Uterus (tissue), 4 donors: ENCODE measurements at places on chromosomes 3 and 15.

- peak; percentile 72 for DNase-seq
These were observed 8.4 kb downstream of the CSK start for GRCh38 chr15:74790080-74790916.

- DNase-seq, result no peak
These were observed 61.3 kb downstream of the PRTG start for GRCh38 chr15:55681631-55682030.

GRCh38 chr15:23055316-23055715 lies 15.9 kb upstream of the TUBGCP5 start:
- no peak for DNase-seq

DNA sequence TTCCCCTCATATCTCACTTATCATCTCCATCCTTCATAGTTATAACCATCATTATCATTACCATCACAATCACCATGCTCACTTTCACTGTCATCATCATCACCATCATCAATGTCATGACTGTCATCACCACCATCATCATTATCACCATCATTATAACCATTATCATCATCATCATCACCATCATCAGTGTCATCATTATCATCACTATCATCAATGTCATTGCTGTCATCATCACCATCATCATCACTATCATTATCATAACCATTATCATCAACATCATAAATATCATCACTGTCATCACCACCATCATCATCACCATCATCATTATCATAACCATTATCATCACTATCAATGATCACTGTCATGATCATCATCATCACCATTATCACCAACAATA lies 44.1 kb downstream of the SSUH2 start:
- DNase-seq, result no peak

- DNase-seq, result no peak
These were observed 22.1 kb upstream of the RNU6-1 start for GRCh38 chr15:67861983-67862382.

GRCh38 chr15:87547470-87548181 lies 708.9 kb downstream of the NTRK3 start:
- no peak for DNase-seq

DNA sequence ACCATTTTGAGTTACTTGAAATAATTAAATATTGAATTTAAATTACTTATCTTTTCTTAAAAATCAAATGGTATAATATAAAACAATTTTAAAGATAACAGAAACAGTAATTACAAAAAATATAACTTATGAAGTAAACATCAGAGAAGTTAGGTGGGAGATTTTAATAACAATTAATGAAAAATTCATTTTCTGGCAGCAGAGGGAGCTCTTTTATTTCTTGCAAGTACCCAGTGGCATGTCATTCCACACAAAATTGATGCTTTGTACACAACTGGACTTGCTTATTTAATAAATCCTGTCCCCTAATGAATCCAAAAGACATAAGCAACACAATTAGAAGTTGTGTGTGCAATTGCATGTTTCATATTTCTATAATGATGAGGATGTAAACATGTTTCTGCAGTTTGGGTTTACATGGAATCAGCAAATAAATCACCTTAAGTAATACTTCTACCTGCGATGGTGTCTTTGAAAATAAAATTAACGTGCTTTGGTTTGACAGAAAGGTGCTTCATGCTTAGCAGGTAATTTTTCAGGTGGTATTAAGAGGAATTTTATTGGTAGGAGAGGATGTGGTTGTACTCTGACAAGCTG lies 861.3 kb downstream of the ZPLD1 start:
- no peak for DNase-seq

DNA sequence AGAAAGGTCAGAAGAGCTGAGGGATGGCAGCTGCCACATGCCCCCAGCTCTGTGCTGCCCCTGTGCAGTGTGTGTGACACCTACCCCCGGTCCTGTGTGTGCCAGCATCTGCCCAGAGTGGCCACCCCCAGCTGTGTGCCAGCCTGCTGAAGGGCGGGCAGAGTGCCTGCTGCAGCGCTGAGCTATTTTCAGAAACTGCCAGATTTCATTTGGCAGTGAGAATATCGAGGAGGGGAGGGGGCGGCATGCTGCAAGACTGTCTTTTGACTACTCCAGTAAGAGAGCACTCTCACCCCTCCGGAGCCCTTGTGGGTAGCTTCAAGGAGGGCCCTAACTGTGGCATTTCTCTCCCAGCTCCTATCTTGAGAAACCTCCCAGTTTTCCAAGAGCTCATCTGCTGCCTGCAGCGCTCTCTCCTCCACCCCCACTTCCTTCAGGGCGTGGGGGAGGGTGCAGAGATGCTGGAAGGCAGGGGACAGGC lies 25.2 kb upstream of the DOCK3 start:
- no peak for DNase-seq

DNA sequence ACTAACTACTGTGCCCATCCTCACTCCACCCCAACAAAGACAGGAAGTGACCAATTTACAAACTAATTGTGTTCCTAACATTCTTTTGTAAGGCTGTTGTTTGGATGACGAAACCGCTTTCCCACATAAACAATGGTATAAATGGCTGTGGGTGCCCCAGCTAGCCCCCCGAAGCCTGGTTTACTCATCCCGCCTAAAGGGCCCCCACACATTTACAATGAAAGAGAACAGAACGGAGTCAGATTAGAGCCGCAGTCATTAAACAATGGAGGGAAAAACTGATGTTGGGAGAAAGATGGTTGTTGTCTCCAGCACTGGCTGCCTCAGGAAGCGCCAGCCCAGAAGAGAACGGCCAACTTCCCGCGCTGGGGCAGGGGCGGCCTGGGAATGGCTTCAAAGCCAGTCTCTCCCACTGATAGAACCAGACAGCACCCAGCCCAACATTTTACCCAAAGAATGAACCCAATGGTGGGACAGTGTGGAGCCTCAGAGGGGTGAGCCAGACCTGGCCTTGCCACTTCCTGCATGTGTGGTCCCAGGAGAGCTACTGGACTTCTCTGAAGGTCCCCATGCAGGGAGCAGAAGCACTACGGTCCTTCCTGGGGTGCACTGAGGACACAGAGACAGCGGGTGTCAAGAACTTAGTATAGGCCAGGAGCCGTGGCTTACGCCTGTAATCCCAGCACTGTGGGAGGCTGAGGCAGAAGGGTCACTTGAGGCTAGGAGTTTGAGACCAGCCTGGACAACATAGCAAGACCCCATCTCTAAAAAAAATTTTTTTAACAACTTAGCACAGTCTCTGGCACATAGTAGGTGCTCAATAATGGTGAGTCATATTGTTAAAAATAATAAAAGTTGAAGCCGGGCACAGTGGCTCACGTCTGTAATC lies 75.8 kb upstream of the GATA2 start:
- no peak for DNase-seq

DNA sequence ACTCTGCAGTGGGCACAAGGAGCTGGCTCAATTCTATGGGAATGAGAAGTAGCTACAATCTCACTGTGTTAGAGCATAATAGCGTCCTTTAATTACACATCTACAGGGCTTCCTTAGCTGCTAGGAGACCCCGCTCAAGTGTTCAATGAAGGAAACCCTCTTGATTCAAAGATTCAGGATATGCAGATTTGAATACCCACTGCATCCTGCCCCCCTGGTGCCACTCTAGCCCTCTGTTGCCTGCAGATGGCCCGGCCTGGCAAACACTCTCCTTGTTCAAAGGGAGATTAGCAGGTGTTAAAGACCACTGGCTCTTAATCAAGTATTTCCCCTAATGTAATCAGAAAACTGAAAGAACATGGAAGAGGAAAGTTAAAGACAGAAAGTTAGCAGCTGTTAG lies 356.6 kb downstream of the VGLL3 start:
- no peak for DNase-seq

DNA sequence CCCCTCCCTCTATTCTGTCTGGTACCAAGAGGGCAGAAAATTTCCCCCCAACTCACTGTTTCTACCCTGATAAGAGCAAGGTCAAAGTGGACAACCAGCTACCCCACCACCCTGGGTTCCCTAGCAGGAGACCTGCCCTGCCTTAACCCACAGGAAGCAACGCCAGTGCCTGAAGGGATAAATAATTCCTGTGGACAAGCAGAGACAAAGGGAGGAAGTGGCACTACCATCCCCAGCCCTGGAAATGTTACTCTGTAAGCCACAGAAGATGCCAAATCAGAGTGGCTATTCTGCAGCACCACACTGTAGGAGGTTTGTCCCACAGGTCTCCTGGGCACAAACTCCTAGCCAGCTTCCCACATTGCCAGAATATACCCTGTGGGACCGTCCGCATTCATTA lies 80.1 kb downstream of the DNAH12 start:
- no peak for DNase-seq

DNA sequence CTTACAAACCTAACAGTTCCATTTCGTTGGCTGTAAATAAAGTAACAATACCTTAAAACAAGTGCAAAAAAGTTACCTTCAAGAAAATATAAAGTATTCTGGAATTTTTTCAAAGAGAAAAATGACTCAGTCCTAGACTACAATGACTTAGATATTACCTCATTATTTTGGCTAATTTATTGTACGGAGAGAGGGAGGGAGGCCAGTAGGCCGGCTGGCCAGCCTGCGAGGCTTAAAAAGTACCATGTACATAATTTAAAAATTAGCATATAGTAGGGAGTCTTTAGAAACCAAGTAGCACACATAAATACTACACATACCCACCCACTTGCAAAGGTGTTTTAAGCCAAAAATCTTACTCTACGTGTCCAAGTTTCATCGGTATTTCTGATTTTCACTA lies 41.9 kb upstream of the MAP4 start:
- DNase-seq, result no peak

GRCh38 chr15:99571299-99571698 lies 5.5 kb downstream of the MEF2A start:
- DNase-seq, result no peak
